Cortex of kidney (tissue), 1 donor: ENCODE measurements at places on chromosomes 5 and 9.

- no peak for DNase-seq
These were observed 19.7 kb downstream of the TUSC1 start for GRCh38 chr9:25658571-25658970.

GRCh38 chr5:175831507-175831906 is 39.9 kb upstream of the CPLX2 start:
- no peak for DNase-seq

DNA sequence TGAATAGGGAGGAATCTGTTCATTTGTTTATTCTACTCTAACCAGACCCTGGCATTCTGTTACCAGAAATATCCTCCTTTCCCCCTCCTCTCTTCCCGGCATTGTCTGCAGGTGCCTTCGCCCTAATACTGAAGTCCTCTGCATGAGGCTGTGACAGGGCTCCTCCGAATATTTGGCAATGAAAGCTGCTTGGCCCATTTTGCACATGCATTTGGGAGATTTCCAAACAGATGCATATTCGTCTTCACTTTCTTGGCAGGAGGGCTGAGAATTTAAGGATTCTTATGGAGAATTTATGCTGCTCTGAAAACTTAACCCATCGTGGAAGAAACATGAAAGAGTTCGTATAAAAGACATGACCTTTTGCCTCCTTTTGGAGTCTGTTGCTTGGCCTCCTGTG is 484.0 kb downstream of the ZNF608 start:
- no peak for DNase-seq

GRCh38 chr5:170560938-170561337 is 57.1 kb downstream of the KCNIP1 start:
- no peak for DNase-seq

- no peak for DNase-seq
These were observed 9.9 kb upstream of the TRIM36 start for GRCh38 chr5:115179394-115180164.

- DNase-seq = no peak
These were observed 387.9 kb downstream of the MAT2B start for GRCh38 chr5:163893281-163893680.

DNA sequence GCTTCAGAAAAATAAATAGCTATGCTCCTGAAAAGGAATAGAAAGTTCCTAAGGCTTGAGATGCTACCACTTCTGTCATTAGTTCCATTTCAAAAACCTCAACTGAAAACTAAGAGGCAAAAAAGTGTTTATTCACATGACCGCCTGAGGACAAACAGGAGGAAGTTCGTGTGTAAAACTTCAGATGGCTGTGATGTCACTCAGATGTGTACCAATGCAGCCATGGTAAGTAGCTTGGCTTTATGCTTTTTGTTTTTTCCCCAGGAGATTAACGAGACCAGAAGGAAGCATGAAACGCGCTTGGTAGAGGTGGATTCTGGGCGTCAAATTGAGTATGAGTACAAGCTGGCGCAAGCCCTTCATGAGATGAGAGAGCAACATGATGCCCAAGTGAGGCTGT is 33.0 kb downstream of the LMNB1 start:
- no peak for DNase-seq

- no peak for DNase-seq
These were observed 207.7 kb downstream of the TTLL11 start for GRCh38 chr9:121885345-121885901.

DNA sequence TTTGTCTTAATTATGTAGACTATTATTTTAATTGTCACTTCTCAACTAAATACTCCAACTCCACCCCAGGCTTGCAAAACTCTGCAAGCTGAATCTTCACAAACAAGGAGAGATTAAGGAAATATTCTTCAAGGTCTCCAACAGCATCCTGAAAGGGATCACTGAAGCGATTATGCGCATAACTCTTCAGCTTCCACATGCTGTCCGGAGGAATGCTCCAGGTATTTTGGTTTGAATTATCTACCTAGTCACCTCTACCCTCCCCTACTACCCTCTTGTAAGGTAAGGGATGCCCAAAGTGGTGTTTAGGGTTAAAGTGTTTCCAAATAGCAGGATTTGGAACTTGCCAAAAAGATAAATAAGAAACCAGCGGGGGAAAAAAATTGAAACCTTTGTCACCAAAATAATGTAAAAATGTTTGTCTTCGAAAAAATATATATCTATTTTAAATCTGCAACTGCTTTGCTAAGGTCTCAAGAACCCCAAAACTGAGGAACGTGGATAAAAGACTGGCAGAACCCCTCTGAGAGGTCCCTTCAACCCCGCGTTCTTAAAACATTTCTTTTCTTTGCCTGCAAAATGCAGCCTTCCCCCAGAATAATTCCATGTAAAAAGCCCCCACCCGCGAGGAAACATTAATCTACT is 11.6 kb downstream of the PTCH1 start:
- DNase-seq = no peak

- DNase-seq = no peak
These were observed 111.8 kb upstream of the FCN2 start for GRCh38 chr9:134768709-134769351.

DNA sequence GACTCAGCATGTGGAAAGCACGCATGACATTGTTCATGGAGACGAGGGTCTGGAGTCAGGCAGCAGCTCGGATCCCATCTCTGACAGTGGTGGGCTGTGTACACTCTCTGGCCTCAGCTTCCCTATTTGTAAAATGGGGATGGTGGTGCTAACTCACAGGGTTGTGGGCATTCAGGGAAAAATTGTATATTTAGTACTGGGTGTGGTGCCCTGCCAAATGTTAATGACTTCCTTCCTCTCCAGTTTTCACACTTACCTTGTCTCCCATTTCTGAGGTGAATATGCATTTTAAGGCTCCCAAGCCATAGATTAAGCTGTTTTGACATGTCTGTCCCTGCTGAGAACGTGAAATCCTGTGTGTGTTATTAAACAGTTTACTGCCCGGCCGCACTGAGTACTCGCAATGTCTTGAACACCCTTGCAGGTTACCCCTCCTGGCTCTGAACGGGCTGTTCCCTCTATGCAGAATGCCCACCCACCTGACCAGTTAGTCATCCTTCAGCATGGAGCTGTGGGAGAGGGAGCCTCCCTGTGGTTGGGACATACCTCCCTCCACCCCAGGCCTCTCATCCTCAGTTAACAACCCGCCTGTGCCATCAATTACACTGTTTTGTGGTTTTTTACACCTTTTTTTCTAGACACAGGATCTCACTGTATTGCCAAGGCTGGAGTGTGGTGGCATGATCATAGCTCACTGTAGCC is 25.8 kb downstream of the TJP2 start:
- no peak for DNase-seq

GRCh38 chr5:37075399-37075950 is 173.7 kb downstream of the CPLANE1 start:
- DNase-seq = no peak

DNA sequence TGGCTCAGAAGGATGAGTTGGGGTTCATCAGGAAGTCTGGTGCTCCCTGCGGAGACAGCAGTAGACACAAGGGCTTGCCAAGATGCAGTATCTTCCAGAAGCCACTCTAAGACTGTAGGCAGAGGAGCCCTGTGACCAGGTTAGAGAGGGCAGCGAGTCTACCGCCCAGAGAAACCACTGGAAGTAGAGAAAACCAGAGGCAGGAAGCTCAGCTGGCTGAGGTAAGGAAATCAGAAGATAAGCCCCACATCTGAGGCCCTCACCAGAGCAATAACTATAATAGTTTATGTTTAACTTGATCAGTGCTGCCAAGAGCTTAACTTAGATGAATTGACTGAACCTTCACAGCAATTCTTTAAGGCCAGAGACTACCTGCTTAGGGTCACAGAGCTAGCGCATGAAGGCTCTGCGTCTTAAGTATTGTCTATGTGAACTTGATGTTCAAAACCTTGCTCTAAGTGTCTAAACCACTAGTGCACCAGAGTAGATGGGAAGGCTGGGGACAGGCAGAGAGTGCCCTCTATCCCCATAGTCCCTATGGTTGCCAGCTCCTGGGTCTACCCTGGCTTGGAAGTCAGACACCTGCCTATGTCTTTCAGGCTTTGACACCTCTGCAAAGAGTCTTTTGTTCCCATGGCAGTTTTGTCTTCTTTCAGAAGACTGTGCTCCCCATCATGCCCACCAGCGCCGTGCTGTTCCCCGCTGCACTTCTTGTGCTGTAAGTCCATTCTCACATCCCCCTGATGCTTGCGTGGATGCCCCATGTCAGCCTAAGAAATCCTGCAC is 228.2 kb upstream of the KLF4 start:
- DNase-seq = no peak

- DNase-seq = no peak
These were observed 86.5 kb upstream of the PRLR start for GRCh38 chr5:35316611-35317274.

GRCh38 chr5:78672154-78672553 is 23.6 kb upstream of the LHFPL2 start:
- no peak for DNase-seq

DNA sequence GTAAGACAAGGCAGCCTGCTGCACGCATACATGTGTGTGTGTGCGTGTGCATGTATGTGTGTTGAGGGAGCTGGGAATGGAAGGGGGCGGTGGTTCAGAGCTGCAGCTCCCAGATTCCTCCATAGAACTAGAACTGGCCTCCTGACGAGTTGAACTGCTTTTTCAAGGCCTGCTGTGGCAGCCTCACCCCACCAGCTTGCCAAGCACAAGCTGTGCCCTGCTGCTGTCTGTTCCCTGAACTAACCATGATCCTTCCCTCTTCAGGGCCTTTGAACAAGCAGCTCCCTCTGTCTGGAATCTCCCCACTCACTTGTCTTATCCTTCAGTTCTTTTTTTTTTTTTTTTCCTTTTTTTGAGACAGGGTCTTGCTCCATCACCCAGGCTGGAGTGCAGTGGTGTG is 22.6 kb downstream of the LRSAM1 start:
- no peak for DNase-seq
